CMK (cell line): ENCODE measurements at places on chromosomes 5 and 9.

GRCh38 chr5:131718487-131719014, 78.3 kb downstream of the FNIP1 start:
- DNase-seq, result no peak

DNA sequence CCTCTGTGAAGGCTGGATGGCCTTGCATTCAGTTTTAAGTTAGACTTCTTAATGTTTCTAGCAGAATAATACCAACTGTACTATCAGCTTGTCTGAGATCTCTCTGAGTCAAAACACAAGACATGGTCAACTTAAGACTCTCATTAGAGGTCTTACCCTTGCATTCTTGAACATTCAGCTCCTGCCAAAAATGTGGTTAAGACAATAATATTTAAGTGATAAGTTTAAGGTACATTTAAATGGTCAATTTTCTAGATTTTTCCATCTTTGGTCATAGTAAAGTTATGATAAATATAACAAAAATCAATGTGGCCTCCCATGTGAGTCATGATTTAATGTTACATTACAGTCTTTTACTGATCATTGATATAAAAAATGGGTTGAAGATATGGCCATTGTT, 75.0 kb downstream of the NR2F1 start:
- DNase-seq, result no peak

DNA sequence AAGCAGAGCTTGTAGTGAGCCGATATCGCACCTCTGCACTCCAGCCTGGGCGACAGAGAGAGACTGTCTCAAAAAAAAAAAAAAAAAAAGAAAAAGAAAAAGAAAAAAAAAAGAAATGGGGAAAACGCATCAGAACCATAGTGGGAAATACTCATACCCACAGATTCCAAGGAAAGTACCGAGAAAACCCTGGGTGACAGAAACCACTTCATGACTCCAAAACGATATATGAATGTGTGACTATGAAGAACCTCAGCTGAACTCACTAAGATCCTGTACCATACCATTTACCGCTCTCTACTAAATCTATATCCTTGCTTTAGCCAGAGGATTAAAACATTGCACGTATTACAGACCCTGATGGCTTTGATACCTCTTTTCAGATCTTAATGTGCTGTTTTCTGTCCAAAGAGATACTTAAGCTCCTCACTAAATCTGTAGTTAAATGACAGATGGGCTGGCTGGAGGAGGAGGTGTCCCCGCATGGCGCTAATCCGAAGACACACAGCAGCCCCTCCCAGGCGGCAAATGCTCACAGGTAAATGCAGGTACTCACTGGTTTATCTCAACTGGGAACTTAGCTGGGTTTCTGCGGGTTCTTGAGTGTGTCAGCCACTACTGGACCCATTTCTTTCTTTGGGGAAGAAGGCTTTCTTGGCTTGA, 2.8 kb downstream of the LPCAT1 start:
- DNase-seq, result no peak

DNA sequence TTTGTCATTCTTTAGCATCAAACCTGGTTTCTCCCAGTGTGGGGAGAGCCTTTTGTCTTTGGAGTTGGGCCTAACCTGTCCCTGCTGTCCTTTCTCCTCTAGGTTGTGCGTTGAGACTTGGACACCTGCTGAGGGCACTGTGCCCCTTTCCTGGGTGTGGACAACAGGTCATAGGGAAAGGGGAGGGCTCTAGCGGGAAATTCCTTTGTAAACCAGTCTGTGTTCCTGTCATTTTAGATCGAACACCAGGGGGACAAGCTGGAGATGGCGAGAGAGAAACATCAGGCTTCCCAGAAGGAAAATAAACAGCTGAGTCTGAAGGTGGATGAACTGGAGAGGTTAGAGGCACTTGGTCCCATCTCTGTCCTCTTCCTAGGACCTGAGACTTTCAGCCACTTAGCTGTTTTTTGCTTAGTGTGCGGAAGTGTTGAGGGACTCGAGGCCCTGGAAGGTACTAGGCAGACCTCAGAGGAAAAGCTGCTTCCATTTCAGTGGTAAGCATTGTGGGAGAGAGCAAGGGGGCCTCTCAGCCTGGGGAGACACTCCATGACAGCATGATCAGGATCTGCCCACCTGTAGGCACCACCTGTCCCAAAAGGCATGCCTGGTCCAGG, 8.6 kb upstream of the GLE1 start:
- no peak for DNase-seq

DNA sequence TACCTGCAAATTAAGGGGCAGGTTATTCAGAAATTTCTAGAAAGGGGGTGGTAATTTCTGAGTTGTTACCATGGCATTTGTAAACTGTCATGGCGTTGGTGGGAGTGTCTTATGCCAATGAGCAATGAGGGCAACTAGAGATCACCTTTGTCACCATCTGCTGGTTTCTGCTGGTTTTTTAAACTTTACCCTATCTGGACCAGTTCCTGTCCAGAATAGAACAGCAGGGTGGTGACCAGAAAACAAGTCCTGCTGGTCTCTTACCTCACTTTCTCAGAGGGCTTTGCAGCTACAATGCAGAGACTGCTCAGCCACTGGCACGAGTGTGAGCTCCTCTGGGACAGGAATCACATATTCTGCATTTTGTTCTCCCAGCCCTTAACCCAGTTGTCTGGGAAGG, 51.4 kb downstream of the FAM114A2 start:
- no peak for DNase-seq

- DNase-seq, result no peak
Observed at GRCh38 chr5:93602241-93603077, 19.4 kb downstream of the NR2F1 start.

- no peak for DNase-seq
Observed at GRCh38 chr9:105264380-105264779, 19.9 kb downstream of the SLC44A1 start.

- DNase-seq, result no peak
Observed at GRCh38 chr9:108477529-108478006, 378.2 kb downstream of the ACTL7B start.

- DNase-seq, result no peak
Observed at GRCh38 chr5:58369513-58370190, 90.2 kb downstream of the PLK2 start.

DNA sequence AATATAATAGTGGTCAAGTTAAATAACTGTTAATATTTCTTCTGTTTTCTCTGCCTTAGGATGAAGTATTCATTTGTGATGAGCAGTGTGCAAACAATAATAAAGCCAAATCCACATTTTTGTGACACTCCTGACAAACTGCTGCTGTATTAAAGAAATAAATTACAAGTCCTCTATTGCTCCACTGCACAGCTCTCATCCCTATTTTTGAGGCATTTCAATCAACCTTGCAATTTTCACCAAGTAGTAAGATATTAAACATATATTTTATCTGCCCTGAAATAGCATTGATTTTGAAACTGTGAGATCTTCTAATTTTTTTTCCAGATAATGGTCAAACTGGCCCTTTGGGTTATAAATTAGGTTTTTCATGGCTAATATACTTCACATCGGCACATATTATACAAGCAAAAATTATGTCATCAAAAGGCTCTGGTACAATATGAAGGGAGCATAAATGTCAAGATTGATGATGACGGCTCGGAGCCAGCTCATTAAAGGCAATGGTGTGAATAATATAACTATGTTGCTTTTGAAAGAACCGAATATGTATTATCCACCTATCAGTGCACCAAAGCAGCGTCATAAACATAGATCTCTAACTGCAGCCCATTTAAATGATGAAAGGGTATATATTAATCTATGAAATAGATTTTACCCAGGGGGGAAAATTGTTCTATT, 764.9 kb downstream of the DNAH5 start:
- no peak for DNase-seq

- no peak for DNase-seq
Observed at GRCh38 chr5:54902791-54903473, 82.5 kb downstream of the ESM1 start.

DNA sequence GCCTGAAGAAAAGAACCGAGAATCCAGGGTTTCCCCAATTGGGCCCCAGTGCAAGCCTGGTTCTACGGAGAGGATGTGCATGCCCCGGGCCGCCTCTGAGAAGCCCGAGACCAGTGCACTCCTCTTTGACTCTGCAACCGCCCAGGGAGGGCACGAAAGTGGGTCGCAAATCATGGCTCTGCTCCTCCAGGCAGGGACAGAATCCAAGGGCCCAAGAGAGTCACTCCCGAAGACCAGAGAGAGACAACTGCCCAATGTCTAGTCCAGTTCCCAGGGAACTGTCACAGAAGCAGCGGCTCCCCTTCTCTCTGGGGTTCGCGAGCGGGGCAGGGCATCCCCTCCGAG, 107.8 kb downstream of the PSD2 start:
- no peak for DNase-seq

GRCh38 chr5:136772491-136772890, 407.1 kb upstream of the TRPC7 start:
- DNase-seq, result no peak

GRCh38 chr9:83599071-83599470, 23.9 kb upstream of the IDNK start:
- no peak for DNase-seq

DNA sequence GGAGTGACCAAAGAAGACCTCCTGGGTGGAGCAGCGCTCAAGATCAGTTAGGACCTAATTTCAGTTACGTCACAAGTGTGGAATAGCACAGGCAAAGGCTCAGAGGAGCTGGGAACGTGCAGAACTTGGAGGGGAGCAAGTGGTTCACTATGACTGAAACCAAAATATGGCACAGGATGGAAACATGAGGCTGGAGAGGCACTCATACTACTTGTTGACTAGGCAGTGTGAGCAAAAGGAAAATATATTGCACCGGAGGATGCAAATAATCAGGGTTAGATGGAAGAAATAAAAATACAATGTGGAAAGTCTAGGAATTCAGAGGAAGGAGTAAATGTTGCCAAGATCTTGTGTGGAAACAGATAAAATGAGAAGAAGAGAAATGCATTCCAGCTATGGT, 148.3 kb downstream of the DCP2 start:
- no peak for DNase-seq

DNA sequence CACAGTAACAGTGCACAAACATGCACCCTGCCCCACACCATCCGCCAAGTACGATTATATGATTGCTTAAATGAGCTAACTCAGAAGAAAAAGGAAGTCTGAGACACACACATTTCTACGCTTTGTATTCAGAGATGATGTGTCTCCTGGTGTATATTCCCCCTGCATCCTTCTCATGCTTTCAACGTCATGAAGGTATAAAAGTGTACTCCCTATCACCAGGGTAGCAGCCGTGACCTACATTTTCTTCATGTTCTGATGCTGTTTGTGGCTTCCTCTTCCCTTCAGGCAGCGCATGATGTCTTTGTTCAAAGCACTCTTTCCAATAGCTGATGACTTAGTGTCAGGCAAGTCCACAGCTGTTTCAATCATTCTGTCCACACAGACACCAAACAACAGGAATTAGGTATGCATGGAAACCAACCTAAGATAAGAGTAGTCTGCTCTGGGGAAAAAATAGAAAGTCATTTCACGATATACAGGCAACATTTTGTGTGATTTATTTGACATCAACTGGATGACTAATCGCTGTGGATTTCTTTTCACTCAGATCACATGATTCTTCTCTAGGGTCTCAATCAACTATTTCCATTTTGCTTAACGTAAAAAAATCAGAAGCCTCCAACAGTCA, 269.4 kb upstream of the PTGER4 start:
- DNase-seq, result no peak

DNA sequence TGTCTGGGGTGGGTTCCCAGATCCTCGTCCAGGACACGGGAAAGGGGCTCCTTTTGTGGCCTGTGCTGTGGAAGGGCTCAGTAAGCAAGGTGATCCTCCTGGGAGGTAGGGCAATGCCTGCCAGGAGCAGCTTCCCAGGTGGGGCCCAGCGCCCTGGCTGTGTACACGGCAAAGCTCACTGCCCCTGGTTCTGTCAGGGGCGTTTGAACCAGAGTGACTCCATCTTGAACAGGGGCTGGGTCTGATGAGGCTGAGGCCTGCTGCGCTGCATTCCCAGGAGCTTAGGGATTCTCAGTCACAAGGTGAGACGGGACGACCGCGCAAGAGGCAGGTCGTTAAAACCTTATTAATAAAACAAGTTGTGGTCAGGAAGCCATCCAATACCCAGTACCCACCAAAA, 19.9 kb upstream of the SLC12A7 start:
- DNase-seq, result no peak

DNA sequence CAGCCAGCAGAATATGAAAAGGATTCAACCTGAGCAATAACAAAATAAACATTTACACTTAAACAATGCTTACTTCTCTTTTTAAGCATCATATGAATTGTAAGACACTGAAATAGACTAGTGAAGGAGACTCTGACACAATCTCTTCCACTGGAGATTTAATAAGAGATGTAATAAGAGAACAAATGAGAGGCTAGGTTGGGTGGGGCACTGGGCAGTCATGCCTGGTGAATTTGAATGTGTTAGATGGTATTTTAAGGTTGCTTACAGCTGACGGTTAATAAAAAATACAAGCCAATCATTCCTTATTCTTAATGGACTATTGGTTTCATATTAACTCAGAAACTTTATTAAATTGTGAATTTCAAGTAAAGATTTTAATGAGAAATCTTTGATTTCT, 105.9 kb upstream of the TARS1 start:
- DNase-seq, result no peak

GRCh38 chr9:137406876-137407589, 15.9 kb downstream of the EXD3 start:
- DNase-seq, result no peak

- no peak for DNase-seq
Observed at GRCh38 chr5:104146652-104147051, 584.1 kb upstream of the NUDT12 start.

DNA sequence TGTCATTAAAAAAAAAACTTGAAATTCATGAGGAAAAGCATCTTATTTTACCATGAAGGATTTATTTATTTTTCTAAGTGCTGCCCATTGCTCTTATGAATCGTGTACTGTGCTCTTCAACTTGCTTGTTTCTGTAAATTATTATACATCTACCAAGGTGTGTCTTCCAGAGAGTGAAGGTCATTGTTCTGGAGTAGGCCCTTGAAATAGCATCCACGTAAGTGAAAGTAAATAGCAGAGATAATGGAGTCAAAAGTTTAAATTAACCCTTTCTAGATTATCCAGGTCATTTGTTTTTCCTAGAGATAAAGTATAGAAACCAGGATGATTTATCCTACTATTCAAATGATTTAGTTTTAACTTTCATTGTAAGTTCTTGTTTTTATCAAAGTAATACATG, 473.1 kb downstream of the DIRAS2 start:
- no peak for DNase-seq

- no peak for DNase-seq
Observed at GRCh38 chr9:81408951-81409350, 280.4 kb downstream of the TLE1 start.

GRCh38 chr9:125243792-125244260, 2.7 kb upstream of the HSPA5 start:
- no peak for DNase-seq

DNA sequence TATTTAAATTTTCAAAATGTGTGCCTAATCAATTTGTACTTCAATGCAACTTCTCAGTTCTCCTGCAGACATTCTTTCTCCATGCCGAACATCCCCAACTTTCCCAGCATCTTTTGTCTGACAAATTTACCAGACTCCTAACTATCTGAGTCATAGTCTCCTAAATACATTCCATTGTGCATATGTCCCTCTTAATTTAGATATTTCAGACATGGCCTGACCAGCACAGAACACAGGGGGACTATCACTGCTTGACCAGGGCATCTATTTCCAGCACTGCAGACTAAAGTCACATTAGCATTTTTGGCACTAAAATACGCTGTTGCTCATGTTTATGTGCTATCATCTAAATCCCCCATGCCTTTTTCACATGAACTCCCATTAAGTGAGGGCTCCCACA, 71.9 kb downstream of the ITGA1 start:
- no peak for DNase-seq
